ENCODE measurements at places on chromosomes 4 and X.
A peak's percentile ranks its signal among the peaks of the same experiment; 100 is the strongest.

GRCh38 chr4:2574863-2575262 lies 38.4 kb downstream of the FAM193A start:
- DNase-seq, result no peak

GRCh38 chr4:66852843-66853242 lies 692.5 kb downstream of the CENPC start:
- DNase-seq, result no peak

DNA sequence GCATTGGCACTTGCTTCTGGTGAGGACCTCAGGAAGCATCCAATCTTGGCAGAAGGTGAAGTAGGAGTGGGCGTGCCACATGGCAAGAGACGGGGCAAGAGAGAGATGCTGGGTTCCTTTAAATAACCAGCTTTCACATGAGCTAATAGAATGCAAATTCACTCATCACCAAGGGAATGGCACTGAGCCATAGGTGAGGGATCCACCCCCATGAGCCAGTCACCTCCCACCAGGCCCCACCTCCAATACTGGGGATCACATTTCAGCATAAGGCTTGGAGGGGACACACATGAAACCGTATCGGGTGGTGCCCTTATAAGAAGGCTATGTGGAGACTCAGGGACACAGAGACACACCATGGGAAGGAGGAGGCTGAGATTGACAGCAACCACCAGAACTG lies 140.0 kb upstream of the MSX1 start:
- DNase-seq, result no peak

GRCh38 chr4:154465085-154465484 lies 26.5 kb downstream of the DCHS2 start:
- no peak for DNase-seq

DNA sequence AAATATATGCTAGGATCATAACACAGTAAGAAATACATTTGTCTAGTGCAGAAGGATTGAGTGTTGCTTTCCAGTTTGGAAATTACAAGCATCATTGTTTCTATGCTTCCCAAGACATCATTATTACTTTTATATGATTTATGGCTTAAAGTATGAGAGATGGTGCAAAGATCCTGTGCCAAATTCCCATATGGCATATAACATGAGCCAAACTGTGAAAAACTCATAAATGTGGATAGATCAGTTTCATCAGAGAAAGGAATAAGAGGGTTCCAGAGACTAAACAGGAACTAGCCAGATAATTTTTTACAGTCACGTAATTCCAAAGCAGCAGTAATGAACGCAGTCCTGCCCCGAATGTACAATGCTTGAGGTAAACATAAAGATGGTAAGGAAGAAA lies 126.3 kb downstream of the PRDM5 start:
- DNase-seq, result no peak

- DNase-seq, result no peak
Measured at GRCh38 chr4:42460043-42460442, 62.8 kb downstream of the SHISA3 start.

DNA sequence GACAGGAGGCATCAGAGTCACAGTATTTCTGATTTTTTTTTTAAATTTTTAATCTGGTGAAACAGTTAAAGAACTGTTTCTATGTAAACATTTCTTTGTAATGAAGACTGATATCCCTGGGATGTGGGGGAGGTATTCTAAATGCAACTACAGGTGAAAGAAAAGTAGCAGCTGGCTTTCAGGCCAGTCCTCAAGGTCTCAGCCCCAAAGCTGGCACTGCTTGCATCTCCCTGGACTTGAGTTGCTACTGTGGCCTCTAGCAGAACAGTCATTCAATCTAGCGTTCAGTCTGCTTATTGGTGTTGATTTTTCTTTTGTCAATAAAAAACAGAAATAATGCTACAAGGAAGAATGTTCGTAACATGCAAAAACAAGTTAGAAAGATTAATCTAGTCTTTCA lies 4.9 kb downstream of the MBNL3 start:
- no peak for DNase-seq

GRCh38 chr4:144648042-144648441 lies 2.1 kb downstream of the HHIP start:
- no peak for DNase-seq

GRCh38 chrX:119880076-119880475 lies 8.4 kb downstream of the NDUFA1 start:
- DNase-seq, result peak; percentile 14

GRCh38 chr4:30728311-30728710 lies 8.1 kb downstream of the PCDH7 start:
- DNase-seq, result no peak

DNA sequence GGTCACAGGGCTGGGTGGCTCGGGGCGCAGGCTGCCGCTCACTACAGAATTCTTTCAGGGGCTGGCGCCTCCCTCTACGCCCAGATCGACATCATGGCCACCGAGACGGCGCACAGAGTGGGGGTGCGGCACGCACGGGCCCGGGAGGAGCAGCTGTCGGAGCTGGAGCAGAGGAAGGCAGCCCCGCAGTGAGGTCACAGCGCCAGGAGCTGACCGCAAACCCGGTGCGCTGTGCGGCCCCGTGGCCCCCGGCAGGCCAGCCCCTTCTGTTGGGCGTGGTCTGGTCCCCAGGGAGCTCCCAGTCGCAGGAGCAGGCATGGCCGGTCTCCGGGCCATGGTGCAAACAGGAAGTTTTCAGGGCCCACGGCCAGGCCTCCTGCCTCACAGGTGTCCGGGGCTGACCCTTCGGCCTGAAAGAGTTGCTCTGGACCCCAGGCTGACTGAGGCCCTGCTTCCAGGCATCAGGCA lies 31.6 kb downstream of the LRPAP1 start:
- DNase-seq, result no peak

DNA sequence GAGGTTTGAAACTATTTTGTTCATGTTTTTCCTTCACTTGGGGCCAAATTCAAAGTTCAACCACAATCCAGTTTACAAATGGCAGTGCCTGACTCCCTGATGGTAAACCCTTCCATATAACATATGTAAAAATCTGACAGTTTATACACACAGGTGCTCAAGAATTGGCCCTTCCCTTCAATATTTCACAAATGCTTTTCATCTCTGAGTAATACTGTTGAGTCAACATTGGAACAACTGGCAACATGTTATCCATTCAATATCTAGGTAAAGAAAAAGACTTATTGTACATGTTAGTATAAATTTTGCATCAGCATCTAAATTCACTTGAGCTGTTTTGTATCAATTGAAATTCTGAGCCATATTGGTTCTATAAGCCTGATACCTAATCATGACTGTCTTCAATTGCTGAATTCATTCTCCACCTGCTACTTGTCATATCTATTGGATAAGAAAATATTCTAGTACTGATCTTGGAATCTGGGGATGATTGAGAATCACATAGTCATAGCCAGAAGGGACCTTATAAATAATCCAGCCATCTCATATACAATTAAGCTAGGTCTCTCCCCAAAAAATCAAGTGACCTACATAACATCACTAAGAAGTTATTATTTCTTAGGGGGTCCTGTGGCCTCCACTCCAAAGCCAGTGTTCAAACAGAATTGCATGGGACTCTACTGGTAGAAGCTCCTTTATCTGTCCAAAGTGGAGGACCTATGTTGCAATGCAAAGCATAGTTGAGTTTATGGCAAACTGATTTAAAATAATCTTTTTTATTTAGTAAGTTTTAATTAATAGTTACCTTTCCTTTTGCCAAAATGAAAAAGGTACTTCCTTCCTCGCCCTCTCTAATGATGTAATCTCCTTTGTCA lies 61.9 kb downstream of the PRKG2 start:
- DNase-seq, result no peak

GRCh38 chr4:73844345-73844744 lies 7.9 kb downstream of the CXCL6 start:
- DNase-seq, result no peak

GRCh38 chr4:83657336-83657735 lies 121.4 kb downstream of the GPAT3 start:
- no peak for DNase-seq

- no peak for DNase-seq
Measured at GRCh38 chr4:124199755-124200154, 512.8 kb downstream of the ANKRD50 start.

GRCh38 chrX:22351966-22352365 lies 79.3 kb downstream of the CBLL2 start:
- DNase-seq, result no peak

- DNase-seq, result no peak
Measured at GRCh38 chrX:55109306-55109705, 20.5 kb downstream of the PAGE2 start.

DNA sequence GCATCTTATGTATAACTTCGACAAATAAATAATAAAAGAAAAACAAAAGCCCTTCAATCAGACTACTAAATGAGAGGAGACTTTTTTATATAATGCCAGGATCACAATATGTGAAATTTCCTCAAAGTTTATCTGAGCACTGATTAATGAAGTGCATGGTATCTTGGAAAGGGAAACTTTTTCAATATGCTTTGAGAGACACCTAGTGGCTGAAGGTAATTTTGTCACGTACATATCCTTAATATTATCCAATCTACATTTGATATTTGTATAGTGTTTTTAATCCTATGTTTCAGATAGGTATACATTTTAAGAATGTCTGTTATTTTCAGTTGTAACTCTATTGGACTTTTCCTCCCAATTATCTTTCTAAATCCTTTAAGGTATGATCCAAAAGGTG lies 146.8 kb downstream of the KLHL4 start:
- DNase-seq, result no peak

GRCh38 chrX:124699876-124700275 lies 353.5 kb downstream of the SH2D1A start:
- DNase-seq, result no peak

- no peak for DNase-seq
Measured at GRCh38 chrX:151724563-151725337, 8.9 kb downstream of the FATE1 start.

GRCh38 chr4:79987401-79987800 lies 85.6 kb downstream of the ANTXR2 start:
- DNase-seq, result no peak

GRCh38 chr4:15884666-15885065 lies 53.9 kb downstream of the FGFBP1 start:
- no peak for DNase-seq

DNA sequence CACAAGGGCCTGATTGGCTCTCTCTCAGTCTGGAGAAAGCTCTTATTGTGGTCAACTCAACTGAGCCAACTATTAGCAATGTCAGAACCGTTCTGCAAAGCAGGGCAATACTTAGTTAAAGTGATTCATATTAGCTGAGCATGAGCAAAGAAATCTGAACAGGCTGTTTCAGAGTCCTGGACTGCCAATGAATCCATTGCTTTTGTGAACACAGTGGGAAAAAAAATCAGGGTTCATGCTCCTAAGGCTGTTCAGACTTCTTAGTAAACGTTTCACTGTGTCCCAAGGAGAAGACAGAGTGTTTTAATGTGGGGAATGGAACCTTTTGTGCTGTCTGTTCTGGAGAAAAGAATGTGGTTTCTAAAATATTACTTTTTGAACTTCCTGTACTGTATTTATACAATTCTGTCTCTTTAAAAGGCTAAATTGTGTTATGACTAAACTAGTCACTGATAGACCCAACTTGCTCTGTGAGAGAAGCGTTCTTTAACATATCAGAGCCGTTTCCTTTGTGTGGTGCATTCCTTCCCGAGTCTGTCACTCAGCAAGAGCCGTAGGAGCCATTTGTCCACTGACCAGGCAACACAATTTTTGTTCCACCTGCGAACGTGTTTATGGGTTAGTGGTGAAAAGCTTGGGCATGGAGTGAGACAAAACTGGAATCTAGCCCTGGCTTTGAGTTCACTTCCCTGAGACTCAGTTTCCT lies 366.1 kb downstream of the FBXO8 start:
- DNase-seq, result no peak

DNA sequence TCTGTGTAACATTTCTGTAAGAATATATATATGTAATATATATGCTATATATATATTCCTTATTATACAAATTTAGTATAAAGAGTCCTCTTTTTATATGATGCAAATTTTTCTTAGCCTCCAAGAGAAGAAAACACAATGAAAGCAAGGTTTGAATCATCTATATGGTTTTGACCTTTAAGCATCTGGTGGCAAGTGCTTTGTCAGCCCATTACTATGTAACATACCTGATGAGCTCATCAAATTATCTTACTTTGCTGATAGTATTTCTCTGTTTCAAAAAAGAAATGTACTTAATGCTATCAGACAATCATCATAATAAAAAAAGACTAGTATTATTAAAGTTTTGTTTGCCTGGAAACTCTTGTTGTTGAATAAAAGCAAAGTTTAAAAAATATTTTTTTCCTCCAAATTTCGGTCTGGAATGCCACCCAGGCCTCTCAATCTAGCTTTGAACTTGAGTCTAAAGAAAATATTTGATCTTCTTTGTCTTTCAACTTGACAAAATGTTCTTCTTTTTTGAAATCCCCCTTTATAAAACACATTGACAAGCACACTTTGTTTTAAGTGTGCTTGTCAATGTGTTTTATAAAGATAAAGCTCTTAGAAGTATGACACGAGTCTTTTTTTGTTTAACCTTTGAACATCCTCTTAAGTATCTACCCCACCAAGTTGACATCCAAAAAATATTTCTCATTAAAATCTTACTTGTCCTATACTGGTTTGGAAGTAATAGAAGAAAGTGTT lies 26.2 kb downstream of the ZNF330 start:
- no peak for DNase-seq

DNA sequence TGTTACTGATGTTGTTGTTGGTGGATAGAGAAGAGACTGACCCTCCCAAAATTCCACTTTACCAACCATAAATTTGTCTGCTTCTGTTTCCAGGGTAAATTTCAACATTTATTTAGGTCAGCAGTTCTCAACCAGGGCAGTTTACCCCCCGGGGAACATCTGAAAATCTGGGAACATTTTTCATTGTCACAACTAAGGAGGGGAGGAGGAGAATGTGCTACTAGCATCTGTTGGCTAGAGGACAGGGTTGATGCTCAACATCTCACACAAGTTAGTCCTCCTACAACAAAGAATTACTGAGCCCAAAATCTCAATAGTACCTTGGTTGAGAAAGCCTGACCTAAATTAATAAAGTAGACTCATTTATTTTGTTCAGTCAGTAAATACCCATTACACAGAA lies 25.7 kb downstream of the KCTD8 start:
- DNase-seq, result no peak

DNA sequence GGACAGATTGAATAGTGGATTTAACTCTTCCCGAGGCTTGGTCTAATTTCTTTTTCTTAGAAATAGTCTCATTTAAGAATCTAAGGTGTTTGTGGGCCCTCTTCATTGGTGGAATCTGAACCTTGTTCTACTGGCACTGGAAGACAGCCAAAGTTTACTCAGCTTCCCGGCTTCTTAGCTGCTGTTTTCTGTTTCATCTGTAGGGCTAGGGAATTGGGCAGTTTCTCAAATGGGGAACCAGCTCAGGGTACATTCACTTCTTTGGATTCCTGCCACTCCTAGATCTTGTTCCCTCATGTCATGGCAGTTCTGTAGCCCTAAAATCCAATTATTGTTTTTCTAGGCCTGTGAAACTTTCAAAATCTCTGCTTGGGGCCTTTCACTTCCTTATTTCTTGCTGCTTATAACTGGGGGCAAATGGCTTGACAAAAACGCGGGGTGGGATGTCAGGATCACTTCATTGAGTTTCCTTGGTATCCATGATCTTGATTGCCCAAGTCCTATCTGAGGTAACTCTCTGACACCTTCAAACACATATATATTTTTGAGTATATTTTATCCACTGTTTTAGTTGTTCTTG lies 985.0 kb downstream of the C4orf33 start:
- no peak for DNase-seq

- no peak for DNase-seq
Measured at GRCh38 chrX:67545893-67546495, 2.2 kb downstream of the AR start.

Measured in memory B cell (primary cell).